ENCODE measurements at places on chromosomes 6 and 20.

GRCh38 chr6:52590152-52590891, 13.5 kb upstream of the TRAM2 start:
- no peak for DNase-seq

- DNase-seq, result no peak
These were observed 12.4 kb upstream of the LRFN2 start for GRCh38 chr6:40599555-40599954.

GRCh38 chr20:46434597-46434996, 28.2 kb upstream of the ELMO2 start:
- no peak for DNase-seq

DNA sequence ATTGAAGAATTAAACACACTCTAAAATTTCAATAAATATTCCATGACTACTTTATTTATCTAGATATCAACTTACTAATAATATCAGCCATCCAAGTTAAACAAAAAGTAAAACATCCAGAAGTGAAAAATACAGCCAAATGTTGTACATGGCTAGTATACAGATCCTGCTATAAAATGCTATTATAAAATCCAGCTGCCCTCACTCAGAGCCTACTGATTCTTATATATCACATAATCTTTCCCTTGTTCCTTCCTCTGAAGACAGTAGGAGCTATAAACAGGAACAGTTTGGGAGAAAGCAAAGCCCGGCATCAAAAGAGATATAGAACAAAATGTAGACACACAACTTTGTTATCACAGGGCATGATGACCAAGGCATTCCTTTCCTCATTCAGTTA, 212.9 kb downstream of the PLCB4 start:
- DNase-seq, result no peak

DNA sequence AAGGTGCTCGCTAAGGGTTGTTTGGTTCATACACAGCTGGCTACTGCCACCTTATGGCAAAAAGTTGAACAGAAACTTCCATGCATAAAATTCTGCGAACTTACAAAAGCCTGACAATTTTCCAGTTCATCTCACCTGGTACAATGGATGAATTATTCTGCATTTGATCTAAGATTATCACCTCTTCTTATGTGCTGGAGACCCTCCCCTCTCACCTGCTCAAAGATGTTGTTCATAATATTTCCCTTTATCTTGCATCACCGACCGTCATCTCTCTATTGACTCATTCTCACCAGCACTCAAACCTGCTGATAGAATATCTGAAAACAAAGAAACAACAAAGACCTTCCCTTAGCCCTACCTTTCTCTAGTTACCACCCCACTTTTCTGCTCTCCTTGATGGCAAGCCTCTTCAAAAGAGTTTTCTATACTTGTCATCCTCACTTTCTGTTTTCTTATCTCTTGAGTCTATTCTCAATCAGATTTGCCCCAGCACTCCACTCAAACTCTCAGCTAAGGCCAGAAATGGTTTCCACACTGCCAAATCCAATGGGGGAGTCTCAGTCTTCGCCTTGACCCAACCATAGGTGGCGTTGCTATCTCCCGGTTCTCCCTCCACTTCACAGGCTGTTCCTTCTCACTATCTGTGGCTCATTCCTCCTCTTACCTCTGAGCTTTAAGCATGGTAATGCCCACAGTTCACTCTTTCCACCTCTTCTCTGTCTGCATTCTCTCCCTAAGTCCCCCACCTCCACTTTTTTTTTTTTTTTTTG, 25.8 kb downstream of the SNRNP48 start:
- peak; percentile 20 for DNase-seq

DNA sequence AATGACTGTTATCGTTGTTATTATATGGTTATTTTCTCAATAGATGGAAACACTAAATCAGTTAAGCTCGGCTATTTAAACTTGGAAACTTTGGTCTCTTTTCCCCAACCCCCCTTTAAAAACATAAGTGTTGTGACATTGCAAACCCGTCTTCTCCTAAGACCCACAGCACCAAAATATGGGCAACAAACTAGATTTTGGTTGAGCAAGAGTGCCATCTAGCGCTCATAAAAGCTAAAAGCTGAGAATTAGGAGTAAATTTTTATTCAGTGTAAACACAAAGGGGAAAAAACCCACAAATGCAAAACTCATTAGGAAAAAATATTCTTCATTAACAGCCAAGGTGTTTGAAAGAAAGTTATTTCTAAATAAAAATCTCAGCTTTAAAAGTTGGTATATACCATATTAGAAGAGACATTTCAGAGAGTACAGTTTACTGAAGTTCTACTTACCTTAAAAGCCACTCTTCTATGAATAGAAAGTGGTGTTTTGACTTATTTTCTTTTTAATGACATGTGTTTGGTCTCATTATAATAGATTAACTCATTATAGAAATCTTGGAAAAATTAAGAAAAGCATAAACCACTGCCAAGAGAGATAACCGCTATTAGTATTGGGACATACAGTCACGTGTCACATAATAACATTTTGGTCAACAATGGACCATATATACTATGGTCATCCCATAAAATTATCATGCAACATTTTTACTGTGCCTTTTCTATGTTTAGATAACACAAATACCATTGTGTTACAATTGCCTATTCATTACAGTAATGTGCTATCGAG, 21.1 kb downstream of the SESN1 start:
- peak; percentile 56 for DNase-seq

GRCh38 chr6:101011186-101011585, 130.1 kb upstream of the ASCC3 start:
- no peak for DNase-seq

GRCh38 chr6:166476061-166476591, 93.4 kb upstream of the MPC1 start:
- DNase-seq, result no peak

- no peak for DNase-seq
These were observed 11.5 kb downstream of the BPI start for GRCh38 chr20:38315290-38315966.

All from CD14-positive monocyte (primary cell).